NCI-H446 treated with DMSO at 0.1 percent for 48 hours (cell line): ENCODE measurements at places on chromosomes 7 and 10.
A peak's percentile ranks its signal among the peaks of the same experiment; 100 is the strongest.

DNA sequence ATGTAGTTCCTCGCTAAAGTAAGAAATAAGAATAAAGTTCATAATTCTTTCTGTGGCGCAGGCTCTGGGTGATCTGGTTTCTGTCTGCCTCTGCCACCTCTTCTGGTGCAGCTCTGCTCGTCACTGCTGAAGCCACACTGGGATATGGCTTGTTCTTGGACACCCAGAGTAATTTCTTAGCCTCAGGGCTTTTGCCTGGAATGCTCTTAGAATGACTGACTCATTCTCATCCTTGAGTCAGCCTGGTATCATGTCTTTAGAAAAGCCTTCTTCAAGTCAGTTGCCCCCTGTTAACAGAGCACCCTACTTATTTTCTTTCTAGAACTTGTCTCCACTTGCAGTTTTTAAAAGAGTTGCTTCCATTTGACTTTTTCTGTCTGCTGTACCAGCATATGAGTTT lies 2.0 kb downstream of the ZSCAN25 start:
- no peak for DNase-seq

- DNase-seq: no peak
Measured at GRCh38 chr7:98229991-98230745, 18.9 kb downstream of the BHLHA15 start.

GRCh38 chr10:68121852-68122251 lies 12.6 kb downstream of the MYPN start:
- DNase-seq: no peak

- DNase-seq: no peak
Measured at GRCh38 chr7:70749831-70750230, 382.1 kb upstream of the GALNT17 start.

DNA sequence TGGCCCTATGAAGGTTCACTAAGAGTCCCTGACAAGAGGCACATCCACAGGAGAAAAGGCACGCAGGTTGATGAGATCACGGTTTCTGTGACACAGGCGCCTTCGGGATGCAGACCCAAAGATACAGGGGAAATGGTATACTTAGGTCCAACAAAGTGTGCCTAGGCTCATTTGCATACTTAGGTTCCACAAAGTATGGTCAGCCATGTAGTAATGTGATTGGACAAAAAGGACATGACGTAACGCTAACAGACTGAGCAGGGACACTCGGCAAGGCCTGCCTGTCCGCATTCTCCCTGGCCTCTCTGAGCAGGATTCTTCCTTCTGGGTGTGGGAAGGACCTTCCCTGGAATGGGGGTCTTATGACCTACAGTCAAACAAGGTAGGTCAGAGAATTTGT lies 190.6 kb downstream of the CELF2 start:
- no peak for DNase-seq

DNA sequence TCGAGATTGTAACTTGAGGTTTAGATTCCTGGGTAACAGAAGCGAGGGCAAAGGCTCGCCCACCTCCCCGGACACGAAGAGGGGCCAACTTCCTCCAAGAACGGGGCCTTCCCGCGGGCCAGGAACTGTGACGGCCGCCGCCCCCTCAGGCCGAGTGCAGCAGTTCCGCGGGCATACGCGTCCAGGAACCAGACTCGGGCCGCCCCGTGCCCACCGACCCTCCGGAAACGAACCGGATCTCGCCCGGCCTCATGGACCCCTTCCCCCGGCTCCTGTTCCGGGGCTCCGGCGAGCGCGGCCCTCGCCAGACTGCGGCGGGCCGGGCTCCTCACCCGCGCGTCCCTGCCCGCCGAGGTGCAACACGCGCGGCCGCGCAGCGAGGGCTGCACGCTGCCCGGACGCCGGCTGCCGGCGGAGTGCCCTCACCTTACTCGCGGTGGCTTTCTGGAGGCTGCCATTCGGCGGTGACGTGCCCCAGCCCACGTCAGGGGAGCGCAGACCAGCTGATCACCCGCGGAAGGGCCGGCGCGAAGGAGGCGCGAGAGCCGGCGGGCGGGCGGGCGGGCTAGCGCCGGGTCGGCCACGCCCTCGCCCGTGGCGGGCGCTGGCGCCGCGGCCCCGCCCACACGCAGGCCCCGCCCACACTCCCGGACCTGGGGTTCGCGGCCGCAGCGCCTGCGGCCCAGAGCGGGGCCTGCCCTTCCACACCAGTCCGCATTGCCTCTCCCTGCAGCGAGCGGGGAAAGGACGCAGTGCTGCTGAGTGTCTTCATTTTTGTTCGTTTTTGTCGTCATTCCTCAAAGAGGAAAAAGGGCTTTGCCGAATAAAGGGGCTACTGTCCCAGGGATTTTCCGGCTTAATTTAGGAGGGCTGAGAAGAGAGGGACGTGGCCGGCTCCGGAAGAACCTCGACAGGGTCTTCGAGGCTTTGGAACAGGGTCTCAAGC lies at the start of gene XPNPEP1:
Gene XPNPEP1 (minus strand): TSS at position 536 of the 946 bp plus-strand sequence. CDS start 78 bp downstream, at position 458.
- DNase-seq: peak; percentile 42
